Activated T-helper 1 cell treated with anti-CD3 and anti-CD28 coated beads, Interleukin-2, amount 50 U/mL, for 16 hours (primary cell): ENCODE measurements at places on chromosomes 5 and 9.

DNA sequence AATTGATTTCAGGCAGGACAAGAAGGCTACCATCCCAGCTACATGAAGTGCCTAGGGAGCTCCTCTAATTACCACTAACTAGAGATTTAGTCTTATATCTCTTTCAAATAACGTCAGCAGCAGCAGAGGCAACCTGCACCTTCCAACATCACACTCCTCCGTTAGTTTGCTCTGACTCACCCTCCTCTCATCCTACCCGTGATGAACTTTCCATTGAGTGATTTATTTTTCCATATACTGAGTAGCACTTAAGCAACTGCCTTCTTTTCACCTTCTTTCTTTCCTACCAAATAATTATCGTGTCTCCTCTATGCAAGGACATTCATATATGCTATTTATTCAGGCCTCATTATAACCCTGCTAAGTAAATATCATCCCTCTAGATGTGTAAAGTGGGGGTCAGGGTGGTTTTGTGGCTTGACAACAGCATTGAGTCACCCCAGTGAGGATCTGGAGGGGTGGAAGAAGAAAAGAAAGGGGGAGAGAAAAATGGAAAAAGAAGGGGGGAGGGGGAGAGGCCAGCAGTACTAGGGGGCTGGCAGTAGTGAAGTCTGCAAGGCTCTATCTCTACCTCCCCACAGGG, 64.6 kb upstream of the CAST start:
- no peak for DNase-seq

GRCh38 chr9:134475011-134475790, 148.9 kb downstream of the RXRA start:
- DNase-seq, result no peak

DNA sequence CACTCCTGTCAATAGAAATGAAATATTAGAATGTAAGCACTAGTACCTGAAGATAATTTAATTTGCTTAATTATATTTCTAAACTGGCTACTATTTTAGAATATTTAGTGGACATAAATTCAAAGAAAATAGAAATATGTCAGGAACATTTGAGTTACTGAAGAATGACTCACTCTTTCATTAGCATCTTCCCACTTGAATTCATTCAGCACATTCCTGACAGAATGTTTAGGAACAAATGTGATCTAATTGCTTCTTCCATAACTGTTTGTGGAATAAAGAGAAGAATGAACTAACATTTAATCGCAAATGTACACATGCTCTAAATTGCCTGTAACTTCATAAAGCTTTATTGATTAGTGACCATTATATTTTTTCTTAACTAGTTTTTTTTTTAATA, 306.2 kb upstream of the ADAMTSL1 start:
- no peak for DNase-seq

DNA sequence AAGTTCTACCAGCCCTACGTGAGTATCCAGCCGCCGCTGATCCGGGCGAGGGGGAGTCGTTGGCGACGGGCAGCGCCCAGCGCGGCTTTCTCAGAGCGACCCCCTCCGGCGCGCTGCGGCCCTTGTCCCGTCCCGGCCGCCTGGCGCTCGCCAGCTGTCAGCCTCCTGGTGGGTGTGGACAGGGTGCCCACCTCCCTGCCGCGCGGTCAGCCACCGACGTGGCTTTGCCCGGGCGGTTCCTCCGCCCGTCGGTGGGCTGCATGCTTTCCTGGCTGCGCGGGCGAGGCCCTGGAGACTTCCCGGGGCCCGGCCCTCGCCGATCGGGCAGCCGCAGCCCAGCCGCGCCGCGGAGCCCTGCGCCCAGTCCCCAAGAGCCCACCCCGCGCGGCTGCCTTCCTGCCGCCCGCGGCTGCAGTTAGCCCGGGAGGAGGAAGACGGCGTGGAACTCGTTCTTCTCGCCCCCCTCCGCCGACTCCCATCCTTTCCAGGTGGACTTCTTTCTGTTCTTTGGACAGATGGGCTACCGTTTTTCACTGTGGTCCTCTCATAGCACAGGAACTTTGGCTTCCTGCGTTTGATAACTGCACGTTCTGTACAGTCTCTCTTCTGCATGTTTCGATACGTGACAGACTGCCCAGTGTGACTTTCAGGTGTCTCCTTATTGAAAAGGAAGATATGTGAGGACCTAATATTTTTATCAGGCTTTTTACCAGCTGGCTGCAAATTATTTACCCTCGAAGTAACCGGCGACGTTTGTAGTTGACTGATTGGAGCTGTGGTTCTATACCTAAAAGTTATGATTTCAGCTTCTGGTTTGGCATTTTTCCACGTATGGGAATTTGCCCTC, 577 bp downstream of the AP3S1 start:
- no peak for DNase-seq
